NCI-H1694 (cell line): ENCODE measurements at places on chromosomes 6 and 20.
A peak's percentile ranks its signal among the peaks of the same experiment; 100 is the strongest.

GRCh38 chr20:53129563-53129962 is 157.4 kb downstream of the TSHZ2 start:
- no peak for DNase-seq

GRCh38 chr6:146598772-146599405 is at the start of gene ADGB:
Gene ADGB (plus strand): TSS chr6:146598972. CDS start chr6:146599041, 69 bp downstream.
- DNase-seq: no peak

DNA sequence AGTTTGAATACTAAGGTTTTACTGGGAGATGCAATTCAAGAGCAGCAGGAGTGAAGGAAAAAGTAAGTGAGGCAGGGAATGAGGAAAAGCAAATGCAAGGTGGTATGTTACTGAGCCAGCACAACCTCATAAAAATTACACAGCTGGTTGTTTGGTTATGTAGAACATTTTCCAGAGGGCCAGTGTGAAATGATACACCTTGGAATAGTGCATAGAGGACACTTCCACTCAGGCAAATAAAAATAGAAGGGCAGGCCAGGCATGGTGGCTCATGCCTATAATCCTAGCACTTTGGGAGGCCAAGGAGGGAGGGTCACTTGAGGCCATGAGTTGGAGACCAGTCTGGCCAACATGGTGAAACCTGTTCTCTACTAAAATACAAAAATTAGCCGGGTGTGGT is 43.4 kb upstream of the POPDC3 start:
- DNase-seq: no peak

- no peak for DNase-seq
Observed at GRCh38 chr20:46407671-46407996, 1.2 kb upstream of the ELMO2 start.

- no peak for DNase-seq
Observed at GRCh38 chr20:58340853-58341252, 31.3 kb downstream of the RAB22A start.

GRCh38 chr6:85062884-85063283 is 298.5 kb upstream of the TBX18 start:
- no peak for DNase-seq

GRCh38 chr6:68597642-68598041 is 37.4 kb upstream of the ADGRB3 start:
- no peak for DNase-seq

DNA sequence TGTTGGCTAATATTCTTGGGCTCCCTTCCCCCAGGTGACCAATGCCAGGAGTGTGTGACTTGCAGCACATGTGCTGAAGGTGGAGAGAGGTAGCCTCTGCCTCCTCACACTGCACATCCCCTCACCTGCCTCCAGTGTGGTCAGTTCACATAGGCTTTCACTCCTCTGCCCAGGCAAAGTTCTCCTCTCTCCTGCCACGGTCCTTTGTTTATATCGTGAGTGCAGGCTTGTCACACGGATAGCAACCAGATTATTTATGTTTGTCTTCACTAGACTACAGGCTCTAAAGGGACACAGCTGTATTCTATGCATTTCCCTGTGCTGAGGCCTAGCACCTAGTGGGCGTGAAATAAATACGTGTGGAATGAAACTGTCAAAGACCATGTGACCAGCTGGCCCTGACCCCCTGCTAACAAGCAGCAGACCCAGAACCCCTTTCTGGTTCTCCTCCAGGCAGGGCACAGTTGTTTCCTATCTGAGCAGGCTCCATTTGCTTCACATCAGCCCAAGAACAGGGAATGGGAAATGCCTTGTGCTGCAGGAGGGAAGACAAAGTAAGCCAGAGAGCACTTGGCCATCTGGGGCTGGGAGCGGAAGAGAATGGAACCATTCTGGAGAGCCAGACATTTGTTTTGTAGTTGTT is 42.3 kb downstream of the UNC5CL start:
- no peak for DNase-seq

GRCh38 chr6:46276576-46277142 is 105.9 kb upstream of the ENPP5 start:
- no peak for DNase-seq

DNA sequence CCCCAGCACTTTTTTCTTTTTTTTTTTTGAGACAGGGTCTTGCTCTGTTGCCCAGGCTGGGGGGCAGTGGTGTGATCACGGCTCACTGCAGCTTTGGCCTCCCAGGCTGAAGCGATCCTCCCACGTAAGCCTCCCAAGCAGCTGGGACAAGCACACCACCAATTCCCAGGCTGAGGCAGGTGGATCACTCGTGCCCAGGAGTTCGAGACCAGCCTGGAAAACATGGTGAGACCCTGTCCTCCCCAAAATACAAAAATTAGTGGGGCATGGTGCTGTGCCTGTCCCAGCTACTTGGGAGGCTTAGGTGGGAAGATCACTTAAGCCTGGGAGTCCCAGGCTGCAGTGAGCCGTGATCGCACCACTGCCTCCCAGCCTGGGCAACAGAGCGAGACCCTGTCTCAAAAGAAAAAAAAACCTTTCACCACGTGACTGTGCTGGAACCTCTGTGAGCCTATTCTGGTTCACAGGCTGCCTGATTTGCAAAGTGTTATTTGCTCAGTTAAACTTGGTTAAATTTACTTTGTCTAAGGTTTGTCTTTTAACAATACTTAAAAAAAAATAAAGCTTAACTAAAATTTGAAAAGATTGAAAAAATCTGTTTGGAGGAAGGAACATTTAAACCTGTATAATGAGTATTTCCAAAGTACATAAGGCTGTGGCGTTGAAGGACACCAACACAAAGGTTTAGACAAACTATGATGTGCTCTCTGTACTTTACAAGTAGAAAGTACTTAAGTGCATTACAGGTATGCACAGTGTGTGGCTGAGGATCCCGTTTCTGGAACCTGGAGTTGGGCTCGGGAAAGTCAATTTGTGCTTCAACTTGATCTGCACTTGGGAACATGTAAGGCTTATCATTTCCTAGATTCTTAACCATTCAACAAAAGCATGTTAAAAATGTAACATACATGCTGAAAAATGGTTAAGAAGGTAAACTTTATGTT is 55.0 kb downstream of the PPP1R3G start:
- DNase-seq: no peak

DNA sequence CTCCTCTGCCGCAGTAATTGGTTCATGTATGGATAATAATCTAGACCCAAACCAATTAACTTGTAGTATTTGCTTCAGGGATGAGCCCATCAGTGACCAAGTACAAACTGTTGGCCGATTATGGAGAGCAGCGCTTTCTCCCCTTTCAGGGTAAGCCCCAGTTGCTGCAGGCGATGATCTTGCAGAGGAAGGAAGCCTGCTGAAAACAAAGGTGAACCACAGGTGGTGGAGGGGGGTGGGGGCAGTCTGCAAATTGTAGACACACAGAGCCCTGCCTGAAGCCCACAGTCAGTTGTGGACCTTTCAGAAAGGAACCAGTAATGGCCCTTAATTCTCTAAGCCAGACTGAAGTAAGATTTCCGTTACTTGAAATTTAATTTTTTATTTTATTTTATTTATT is 167.9 kb upstream of the JARID2 start:
- no peak for DNase-seq

DNA sequence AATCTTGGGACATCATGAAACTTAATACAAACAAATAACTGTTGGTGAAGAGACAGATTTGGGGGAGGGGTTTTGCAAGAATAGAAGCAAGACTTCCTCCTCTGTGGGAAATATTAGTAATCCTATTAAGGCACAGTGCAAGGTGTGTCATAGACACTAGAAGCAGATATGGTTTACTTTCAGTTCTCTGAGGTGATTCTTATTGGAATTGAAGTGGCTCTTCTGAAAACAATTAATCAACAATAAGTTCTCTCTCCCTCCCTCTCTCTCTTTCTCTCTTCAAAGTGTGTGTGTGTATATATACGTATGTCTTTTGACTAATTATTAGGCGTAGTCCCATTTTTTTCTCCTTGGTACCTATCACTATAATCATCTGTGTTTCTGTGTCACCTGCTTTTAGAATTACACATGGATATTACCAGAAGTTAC is 99.8 kb downstream of the HIVEP2 start:
- no peak for DNase-seq

GRCh38 chr6:7085911-7086310 is 21.9 kb upstream of the RREB1 start:
- DNase-seq: peak; percentile 90

GRCh38 chr6:56172144-56172543 is 75.2 kb downstream of the COL21A1 start:
- DNase-seq: no peak

DNA sequence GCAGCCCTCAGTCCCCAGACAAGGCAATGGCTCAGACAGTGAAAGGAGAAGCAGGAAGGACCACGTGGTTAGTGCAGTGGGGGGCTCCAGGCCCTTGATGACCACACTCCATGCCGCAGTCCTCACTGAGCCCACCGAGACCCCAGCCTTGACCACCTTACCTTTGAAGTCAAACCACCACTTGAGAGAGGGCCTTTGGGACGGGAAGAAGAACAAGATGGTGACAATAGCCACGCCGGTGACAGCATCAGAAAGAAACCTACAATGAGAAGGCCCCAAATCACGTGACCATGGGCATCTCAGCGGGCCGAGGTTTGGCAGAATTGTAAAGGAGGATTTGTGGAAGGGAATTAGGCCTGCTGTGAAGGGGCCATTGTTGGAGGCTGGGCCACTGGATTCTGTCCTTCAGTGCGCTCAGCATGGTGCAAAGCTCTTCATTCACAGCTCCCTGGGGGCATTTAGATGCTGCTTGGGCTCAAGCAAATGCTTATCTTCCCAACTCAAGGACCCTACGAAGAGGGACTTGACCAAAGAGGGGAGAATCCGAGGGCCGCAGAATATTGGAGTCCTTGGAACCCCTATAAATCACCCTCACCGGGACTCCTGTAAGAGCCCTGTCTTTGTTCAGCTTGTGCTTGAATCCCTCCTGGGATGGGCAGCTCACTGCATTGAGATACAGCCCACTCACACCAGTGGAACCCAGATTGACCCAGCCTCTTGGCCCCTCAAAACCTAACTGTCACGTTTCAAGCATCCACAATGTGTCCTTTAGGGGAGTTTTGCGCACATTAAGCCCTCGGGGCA is 33.2 kb upstream of the OCSTAMP start:
- DNase-seq: no peak

DNA sequence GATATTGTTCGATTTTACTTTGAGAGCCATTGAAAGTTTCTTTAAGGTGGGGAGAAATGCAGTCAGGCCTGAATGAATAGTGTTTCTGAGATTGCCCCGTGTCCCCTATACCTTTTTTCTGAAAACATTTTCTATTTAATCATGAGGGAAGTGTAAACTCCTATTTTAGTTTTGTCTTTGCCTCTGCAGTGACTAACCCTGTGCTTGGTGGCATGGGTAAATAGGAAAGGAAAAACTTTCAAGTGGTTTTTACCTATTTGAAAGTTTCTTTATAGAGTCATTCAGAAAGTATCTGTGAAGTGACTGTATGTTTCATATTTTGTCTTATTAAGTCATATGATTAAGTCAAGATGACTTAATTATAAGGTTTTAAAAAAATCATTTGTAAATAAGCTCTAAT is 14.5 kb downstream of the SNRNP48 start:
- DNase-seq: no peak

DNA sequence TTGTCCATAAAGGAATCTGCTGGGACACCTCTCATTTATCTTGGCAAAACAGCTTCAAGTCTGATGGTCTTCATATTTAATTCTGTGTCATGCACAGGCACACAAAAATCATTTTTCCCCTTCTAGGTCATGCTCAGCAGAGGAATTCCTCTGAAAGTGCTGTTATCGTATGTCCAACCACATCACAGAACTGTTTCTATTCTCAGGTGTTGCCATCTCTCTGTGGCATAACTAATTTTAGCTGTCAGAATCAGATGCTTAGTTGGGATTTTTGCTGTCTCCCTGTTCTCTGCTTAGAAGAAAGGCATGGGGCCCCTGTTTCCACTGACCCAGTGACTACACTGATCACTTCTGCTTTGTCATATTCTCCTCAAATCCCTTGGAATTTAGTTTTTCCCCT is 608.0 kb upstream of the EPHA7 start:
- no peak for DNase-seq

GRCh38 chr6:33171880-33172687 is 20.2 kb downstream of the COL11A2 start:
- no peak for DNase-seq

GRCh38 chr6:3627956-3628835 is 123.3 kb downstream of the PXDC1 start:
- DNase-seq: no peak

- DNase-seq: no peak
Observed at GRCh38 chr20:62267543-62267942, 29.2 kb downstream of the OSBPL2 start.
